ENCODE measurements at places on chromosomes 1 and 21. TPM values are rescaled to one million over a fixed set of nuclear protein-coding genes. Genes with fewer than 3 reads are reported as not detected.

DNA sequence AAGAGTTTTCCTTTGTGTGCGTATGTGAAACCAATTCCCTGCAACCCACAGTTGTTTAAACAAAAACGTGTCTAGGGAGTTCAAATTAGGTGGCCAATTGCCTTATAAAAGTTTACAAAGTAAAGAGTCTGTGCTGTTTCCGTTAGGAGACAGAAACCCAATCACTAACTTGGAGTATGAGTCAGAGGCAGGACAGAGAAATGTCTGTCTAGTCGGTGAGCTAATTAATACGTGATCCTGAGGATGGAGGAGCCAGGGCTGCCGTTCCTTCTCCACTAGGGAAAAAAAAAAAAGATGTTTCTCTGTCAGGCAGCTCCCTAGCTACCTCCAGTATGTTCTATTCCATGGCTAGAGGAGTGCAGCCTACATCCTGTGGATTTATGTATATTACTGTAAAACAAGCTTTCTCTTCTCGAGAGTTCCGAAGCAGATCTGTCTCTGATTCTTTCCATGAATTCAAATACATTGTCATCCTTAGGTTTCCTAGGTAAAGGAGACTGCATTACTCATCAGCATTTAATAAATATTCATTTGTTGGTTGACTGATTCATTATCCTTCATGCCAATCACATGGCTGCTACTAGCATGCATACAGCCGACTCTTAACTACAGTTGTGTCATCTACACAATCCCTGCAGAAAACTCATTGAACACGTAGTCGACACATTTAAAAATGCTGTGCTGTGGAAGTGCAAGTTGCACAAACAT is 430.6 kb downstream of the KIF26B start:
- DNase-seq, result no peak

- DNase-seq, result no peak
Observed at GRCh38 chr1:192913683-192914082, 104.8 kb downstream of the RGS2 start.

- DNase-seq, result no peak
Observed at GRCh38 chr1:91750398-91750996, 135.5 kb downstream of the TGFBR3 start.

DNA sequence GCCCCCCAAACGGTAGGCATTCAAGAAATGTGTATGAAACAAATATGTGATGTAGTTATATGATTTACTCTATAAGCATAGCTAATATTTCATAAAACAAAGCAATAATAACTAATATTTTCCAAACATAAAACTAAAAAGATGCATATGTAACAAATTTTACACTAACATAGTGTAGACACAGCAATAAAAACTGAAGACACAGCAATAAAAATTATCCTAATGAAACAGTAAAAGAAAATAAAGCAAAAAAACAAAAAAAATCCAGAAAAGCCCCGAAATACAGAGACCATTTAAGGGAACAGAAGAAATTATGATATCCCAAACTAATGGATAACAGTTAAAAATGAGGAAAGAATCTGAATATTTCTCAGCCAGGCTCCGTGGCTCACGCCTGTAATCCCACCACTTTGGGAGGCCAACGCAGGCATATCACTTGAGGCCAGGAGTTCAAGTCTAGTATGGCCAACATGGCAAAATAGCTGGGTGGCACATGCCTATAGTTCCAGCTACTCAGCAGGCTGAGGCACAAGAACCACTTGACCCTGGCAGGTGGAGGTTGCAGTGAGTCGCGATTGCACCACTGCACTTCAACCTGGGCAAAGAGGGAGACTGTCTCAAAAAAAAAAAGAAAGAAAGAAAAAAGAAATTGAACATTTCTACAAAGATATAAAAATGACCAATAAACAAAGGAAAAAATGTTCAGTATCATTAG is 38.2 kb upstream of the PSMG1 start:
- no peak for DNase-seq

PCP4L1 gene
- total RNA-seq, result 2.4 TPM

IL10 gene
- 1.8 TPM for total RNA-seq

- DNase-seq, result no peak
Observed at GRCh38 chr1:178358456-178358855, 138.3 kb downstream of the CLEC20A start.

DNA sequence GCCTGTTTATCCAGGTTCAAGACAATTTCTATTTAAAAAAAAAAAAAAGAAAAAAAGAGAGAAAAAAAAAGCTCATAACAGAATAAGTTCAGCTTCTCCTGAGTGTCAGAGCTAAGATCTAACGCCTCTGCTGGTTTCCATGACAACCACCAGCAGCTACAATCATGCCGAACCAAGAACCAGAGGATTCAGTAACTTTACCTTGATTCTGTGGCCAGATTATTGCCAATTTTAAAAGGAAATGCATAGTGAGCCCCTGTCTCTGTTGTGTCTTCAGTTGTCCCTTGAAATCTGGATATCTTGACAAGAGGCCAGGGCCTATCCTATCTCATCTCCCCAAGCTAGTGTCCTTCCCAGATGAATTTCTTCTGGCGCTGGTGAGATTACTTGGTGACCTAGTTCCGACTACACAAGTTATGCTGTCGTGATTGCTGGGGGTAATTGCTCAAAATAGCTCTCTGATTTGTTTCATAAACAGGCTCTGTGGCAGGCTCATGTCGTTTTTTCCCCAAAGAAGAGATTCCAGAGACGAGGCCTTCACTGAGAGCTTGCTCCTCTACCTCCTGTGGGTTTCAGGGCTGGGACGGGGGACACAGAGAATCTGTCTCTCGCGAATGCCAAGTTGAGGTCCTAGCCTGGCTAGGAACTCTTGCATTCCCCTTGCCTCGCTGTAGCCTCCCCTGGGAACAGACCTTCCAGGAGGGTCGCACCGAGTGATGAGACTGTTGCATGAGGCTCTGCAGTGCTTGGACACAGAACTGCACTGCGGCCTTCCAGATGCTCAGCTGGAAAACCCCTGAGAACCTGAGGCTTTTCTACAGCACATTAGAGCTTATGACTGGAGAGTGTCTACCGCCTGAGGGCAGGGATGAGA is 32.4 kb upstream of the SCCPDH start:
- DNase-seq, result no peak

DNA sequence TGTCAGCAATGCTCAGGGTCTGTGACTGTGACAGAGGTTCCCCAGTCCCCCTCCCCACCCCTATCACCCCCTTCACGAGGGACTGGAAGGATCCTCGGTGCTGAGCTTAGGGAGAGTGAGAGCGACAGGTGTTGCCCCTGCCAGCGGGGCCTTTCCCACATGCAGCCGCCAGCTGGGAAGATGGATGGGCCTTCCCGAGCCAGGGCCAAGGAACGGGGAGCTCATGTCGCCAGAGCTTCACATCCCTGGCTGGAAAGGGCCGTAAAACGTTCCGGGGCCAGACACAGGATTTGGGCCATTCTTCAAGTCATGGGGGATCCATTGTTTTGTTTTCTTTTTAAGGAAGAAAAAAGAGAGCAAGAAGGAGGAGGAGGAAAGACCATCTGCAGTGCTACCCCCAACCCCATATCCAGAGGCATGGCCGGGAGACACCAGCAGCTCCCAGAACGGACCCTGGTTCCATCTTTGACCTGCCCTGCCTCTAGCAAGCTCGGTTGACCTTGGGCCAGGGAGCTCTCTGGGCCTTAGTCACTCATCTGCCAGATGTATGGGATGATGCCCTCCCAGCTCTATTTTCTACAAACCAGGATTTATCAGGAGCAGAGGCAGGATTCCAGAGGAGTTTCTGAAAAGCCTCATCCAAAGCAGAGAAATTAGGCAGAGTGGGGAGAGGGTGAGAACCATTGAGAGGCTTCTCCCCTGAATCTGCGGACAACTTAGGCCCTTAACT is 54.1 kb downstream of the TAS1R2 start:
- no peak for DNase-seq

FOXD3 gene
- 0.05 TPM for total RNA-seq

DNA sequence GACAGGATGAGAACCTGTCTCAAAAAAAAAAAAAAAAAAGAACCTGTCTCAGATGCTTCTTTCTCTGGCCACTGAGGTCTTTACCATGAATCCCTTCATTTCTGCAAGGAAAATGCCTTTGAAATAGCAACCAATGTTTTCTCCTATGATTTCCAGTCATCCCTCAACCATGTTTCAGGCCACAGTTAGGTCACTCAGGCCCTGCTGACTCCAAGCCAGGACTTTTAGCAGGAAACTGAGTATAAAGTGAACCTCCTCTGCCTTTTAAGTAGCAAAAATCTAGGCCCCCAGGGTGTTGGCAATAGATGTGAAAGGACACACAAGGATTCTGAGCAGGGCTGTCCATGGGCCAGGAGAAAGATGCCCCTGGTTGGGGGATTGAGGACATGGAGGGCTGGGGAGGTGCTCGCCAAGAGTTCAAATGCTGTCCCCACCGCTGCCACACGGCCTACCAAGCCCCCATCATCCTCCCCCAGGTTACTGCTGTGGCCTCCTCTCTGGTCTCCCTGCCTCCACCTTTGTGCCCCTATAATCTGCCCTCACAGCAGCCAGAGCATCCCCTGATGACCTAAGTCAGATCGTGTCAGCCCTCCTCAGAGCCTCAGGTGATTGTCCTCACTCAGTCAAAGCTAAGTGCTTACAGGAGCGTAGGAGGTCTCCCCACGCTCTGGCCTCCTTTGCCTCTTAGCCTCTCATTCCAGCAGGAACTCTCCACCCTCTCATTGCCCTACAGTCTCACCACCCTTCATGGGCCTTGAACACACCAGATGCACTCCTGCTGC is 54.6 kb downstream of the MATN1 start:
- no peak for DNase-seq

DNA sequence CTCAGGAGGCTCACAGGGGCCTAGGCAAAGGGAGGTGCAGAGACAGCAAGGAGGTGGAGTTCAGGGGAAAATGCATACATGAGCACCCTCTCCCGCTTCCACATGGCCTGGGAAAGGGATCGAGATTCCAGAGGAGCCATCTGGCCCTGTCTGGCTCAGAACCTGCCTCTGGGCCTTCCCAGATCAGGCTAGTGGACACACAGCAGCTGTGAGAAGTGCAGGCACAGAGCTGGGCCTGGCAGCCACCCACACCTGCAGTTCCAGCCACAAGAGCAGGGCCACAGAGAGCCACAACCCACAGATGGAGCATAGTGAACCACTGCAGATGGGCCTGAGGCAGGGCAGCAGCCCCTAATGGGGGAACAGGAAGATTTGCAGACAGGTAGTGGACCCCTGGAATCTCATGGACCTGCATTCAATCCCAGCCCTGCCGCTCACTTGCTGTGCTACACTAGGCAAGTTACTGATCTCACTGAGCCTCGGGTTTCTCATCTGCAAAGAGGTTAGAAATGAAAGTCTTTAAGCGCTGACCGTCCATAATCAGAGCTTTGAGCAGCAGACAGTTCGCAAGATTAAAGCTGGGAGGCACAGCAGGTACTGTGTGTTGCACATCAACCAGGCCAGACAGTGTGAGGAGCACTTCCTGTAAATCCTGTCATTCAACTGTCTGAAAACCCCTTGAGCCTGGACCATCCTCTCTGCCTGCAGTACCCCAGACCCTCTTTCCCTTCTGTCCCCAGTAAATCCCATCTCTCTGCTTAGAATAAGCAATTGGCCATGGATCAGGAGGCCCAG is 58.0 kb downstream of the MATN1 start:
- DNase-seq, result no peak

Measured in thymus (tissue), 14 donors.